Stimulated activated CD4-positive, alpha-beta T cell treated with anti-CD3 and anti-CD28 coated beads, TNF-alpha, amount 100 ng/mL, for 48 hours (primary cell): ENCODE measurements at places on chromosomes 2 and 18.

DNA sequence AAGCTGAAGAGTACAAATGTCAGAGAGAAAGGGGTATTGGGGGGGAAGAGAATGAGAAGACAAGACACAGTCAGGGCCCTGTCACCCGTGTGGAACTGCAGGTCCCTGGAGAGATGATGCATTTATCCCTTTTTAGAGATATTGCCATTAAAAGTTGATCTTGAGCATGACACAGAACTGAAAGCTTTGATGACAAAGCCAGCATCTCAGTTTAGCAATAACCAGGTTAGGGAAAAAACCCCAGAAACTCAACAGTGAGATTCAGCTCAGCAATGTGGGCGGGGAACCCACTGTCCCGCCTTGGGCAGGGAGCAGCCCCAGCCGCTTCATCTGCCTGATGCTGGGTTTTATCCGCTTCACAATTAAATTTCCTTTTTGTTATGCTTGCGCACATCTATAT, 181.1 kb downstream of the NEDD4L start:
- DNase-seq, result peak; percentile 18

- no peak for DNase-seq
These were observed 231.5 kb downstream of the SLC8A1 start for GRCh38 chr2:40220177-40220925.

- DNase-seq, result no peak
These were observed 227.0 kb upstream of the SMAD7 start for GRCh38 chr18:49177812-49178211.

GRCh38 chr18:58447402-58448095, 181.3 kb downstream of the ALPK2 start:
- DNase-seq, result no peak

- DNase-seq, result no peak
These were observed 69.4 kb upstream of the CBLN2 start for GRCh38 chr18:72613534-72613930.

- DNase-seq, result no peak
These were observed 28.1 kb upstream of the RASGRP3 start for GRCh38 chr2:33448220-33448899.

- DNase-seq, result no peak
These were observed 23.1 kb downstream of the PDCD1 start for GRCh38 chr2:241835611-241836010.

GRCh38 chr18:35089382-35089781, 48.2 kb downstream of the MAPRE2 start:
- no peak for DNase-seq

DNA sequence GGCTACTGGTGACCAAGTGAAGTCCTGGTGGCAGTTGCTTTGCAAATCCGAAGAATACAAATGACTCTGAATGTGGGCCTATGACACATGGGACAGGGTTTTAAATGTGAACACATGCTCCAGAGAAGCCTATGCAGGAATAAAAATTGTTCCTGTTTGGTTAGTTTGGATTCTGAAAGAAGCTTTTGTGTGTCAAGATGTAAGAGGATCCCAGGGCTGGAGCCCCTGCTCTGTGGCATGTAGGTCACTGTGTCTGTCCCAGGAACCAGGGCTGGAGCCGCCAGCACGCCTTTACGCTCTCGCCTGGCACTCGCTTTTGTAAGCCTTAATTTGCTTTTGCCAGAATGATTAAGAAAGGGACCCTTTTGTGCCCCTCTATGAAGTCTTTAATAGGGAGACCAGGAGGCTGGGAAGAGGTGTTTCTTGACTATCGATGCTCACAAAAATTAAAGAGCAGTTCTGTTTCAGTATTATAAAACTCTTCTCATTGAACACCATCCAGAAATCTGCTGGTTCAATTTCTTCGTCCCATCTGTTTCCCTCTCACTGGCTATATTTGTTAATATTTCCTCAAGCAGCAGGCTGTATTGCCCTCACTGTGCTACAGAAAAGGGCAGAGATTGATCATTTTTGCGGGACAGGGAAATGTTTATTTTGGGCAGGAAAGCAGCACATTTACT, 532.7 kb upstream of the POU3F3 start:
- no peak for DNase-seq

DNA sequence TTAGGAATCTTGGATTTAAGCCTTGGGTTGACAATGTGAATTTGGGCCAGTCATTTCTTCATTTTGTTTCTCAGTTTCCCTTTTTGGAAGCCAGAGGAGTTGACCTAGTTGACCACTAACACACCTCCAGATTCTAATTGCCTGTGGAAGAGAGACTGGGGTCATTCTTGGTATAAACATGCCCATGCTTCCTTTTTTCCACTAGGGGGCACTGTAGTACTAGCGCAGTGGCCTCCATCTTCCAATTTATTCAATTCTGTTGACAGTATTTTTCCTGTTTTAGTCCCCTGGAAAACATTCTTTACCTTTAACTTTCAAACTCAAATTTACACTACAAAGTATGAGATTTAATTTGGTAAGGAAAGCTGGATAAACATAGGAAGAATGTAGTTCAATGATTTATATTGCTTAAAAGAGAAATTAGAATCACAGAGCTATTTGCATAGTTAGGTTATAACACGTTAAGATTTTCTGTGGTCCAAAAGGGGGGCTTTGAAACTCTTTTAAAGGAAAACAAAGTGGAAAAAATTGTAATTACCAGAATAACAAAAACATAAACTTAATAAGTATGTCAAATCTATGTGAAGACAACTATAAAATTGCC, 57.5 kb upstream of the AGPS start:
- no peak for DNase-seq

- no peak for DNase-seq
These were observed 30.3 kb upstream of the MTCL1 start for GRCh38 chr18:8675057-8675456.

DNA sequence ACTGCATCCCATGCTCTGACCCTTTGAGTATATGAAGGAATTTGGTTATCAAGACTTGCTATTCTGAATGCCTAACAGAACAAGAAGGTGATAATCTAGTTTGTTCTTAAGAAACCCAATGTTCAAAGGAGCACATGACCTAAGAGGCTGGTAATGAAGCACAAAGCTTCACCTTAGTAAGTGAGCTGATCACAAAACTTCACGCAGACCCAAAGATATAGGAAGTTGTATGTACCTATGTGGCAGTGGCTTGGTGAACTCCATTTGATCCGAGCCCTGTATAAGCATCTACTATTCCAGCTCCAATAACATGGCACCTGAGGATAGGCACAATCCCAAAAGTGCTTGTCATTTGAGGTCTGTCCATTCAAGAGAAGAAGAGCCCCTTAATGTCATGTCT, 78.6 kb downstream of the ANKRD44 start:
- no peak for DNase-seq

DNA sequence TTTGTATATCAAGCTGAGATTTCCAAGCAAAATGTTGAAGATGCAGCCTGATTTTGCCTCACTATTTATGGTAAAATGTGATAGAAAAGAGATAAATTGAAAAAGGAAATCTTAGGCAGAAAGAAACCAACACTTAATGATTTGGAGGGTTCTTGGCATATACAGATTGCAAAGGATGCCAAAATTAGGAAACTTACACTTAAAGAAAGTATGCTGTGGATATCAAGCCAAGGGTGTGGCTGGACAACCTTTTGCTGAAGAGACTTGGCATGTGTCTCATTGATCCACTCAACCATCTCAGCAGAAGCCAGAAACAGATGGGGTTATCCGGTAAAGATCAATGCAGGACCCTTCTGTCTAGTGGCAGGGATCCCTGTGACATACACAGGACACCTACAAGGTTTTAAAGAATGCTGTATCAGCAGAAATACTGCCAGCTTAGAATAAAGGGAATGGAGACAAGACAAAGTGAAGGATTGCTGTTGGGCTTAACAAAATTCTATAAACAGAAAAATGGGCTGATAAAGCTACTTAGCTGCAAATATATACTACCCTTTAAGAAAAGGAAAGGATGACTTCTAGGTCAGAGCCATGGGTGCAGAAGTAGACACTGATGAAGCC, 107.3 kb upstream of the CYP26B1 start:
- no peak for DNase-seq

DNA sequence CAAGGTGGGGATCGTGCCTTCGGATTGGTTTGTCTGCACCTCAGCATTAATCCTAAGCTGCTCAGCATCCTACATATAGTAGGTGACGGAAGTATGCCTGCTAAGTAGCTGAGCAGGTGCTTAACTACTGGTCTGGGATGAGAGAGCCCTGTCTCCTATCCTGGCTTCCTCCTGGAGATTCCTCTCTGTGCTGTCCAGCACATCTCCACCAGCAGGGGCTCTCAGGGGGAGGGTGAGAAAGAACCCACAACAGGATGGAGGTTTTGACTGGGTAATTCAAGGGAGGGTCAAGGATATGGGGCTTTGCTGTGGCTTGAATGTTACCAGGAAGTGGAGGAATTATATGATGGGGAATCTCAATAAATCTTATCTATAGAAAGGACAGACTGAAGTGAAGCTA, 45.4 kb upstream of the KIF5C start:
- no peak for DNase-seq

DNA sequence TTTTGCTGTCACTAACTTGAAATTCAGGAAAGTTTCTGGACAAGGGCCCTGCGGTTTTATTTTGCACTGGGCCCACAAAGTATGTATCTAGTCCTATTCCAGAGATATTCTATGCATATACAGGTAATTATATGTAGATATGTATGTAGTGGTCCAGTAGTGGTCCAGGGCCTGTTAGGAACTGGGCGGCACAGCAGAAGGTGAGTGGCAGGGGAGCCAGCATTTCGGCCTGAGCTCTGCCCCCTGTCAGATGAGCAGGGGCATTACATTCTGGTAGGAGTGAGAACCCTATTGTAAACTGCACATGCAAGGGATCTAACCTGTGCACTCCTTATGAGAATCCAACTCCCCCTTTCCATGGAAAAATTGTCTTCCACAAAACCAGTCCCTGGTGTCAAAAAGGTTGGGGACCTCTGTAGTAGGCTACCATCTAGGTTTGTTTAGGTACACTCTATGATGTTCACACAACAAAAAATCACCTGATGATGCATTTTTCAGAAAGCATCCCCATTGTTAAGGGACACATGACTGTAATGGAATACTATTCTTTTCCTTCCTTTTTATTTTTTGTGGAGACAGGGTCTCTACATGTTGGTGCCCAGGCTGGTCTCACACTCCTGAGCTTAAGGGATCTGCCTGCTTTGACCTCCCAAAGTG, 2.8 kb upstream of the PPP4R3B start:
- DNase-seq, result no peak

GRCh38 chr2:106825161-106825560, 60.8 kb downstream of the ST6GAL2 start:
- DNase-seq, result no peak

GRCh38 chr2:221293949-221294742, 278.0 kb downstream of the EPHA4 start:
- no peak for DNase-seq

DNA sequence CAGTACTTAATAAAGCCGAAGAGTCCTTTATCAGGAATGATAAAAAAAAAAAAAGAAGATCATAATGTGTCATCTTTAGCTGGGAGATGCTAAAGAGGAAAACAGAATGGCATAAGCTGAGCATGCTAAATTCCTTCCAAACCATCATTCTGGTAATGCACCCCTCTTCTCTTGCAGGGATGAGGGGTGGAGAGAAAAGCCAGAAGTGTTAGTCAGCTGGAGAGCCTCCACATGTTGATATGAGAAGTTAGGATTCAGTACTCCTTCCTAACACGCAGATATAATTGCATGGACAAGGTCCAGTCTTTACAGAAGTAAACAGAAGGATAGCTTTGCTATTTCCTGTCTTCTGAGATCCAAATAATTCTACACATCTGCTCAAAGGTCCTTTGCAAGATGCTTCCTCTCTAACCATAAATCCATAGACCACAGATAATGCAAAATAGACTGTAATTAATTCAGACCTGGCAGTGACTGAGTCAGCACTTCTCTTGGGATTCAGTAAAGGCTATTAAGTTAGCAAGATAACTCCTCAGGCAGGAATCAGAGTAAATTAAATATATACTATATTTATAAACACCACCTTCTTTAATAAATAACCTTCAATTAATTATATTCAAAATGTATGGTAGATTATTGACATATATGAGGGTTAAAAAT, 930.0 kb upstream of the KLHL29 start:
- no peak for DNase-seq

- no peak for DNase-seq
These were observed 4.3 kb downstream of the COLEC11 start for GRCh38 chr2:3598912-3599854.

GRCh38 chr2:143875295-143876233, 644.4 kb downstream of the ZEB2 start:
- DNase-seq, result no peak

DNA sequence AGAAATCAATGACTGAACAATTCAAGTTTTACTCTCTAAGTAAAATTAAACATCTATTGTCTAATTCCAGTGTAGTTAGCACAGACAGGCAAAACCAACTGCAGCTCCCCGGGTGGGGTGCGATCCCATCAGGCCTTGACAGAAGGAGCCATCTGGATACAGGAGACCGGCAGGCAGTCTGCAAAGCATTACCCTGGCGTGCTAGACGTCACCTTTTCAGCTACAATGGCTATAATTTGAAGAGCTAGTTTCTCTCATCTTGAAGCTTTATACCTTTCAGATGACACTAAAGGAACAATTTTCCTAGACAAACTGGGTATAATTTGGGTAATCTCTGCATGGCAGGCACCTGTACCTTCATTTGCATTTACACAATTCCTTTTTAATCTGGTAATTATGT, 761.5 kb upstream of the SOX11 start:
- DNase-seq, result no peak

- DNase-seq, result no peak
These were observed 84.1 kb downstream of the RAPH1 start for GRCh38 chr2:203451011-203451410.

DNA sequence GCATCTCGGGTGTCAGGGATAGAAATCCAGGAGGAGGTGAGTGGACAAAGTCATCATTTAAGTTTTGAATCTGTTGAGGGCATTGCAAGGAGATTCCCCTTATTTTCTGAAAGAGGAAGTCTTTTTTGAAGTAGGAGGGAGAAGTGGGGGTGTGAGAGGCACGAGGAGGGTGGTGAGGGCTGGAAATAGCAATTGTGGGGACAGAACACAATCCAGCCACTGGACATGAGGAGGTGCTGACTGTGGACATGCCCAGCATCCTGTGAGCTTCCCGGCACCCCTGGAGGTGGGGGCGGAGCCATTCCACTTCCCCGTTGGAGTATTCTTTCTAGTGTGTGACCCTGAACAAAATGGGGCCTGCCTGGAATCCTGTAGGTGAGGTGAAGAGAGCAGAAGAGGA, 310.7 kb upstream of the EPAS1 start:
- no peak for DNase-seq

GRCh38 chr2:185785156-185785555, 46.6 kb downstream of the FSIP2 start:
- DNase-seq, result no peak

GRCh38 chr2:43518181-43518580, 77.7 kb downstream of the THADA start:
- DNase-seq, result no peak

- no peak for DNase-seq
These were observed 118.9 kb upstream of the FOSL2 start for GRCh38 chr2:28273751-28274150.

GRCh38 chr18:42094875-42095274, 139.8 kb downstream of the PIK3C3 start:
- DNase-seq, result no peak

DNA sequence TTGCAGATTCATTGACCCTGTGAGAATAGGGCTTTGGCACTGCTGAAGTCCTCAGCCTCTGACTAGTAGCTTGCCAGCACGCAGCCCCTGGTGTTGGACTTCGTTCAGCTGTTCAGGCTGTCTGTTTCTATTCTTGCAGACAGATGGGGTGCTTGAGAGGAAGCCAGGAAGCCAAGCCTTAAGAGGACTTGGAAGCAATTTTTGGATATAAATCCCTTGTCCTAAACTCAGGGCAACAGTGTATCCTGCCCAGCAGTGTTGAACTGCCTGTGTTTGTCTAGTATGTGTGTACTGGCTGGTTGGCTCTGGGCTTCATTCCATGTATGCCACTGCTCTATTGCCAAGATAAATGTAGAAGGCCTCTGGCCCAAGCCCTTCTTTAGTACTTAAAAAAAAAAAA, 108.6 kb downstream of the COMMD1 start:
- no peak for DNase-seq
